ENCODE measurements at places on chromosomes 12 and 14. TPM values are rescaled to one million over a fixed set of nuclear protein-coding genes. Genes with fewer than 3 reads are reported as not detected.

SLC10A1 gene
- total RNA-seq: not detected

LAG3 gene
- 269 TPM for total RNA-seq

TAC3 gene
- total RNA-seq: 0.57 TPM

RNASE3 gene
- not detected for total RNA-seq

OR4E1 gene
- not detected for total RNA-seq

RNF10 gene
- 160 TPM for total RNA-seq
